ENCODE measurements at places on chromosomes 5 and 9.
A peak's percentile ranks its signal among the peaks of the same experiment; 100 is the strongest.

DNA sequence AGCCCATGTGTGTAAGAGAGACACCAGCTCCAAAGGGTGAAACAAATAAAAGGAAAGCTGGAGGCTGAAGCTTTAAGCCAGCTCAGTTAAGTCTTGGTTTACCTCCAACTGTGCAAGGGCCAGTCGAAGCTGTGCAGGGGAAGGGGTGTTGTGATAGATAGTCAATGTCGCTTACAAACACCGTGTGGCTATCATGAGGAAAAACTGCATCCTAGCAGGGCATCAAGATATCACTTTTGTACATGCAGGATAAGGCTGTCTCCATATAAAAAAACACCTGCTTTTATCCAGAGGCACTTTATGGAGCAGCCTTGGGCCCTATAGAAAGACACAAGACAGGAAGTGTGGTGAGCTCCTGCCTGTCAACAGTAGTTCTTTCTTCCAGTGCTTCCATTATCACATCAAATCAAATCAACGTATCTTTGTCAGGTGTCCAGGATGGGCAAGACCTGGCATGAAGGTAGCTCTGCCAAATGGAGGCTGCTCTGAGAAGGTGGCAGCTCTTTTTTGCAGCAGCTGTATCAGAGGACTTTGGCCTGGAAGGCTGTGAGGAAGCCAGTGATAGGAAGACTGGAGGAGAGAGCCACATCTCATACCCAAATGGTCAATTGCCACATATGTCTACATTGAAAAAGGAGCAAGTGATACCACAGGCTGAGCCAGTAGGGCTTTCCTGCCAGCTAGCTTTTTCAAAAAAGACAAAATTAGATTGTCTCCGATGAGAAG is 29.3 kb upstream of the SELENOP start:
- DNase-seq = peak; percentile 49
- H3K36me3 ChIP-seq = no peaks in the 10 kb centered on the region
- peak overlapping the region; percentile 54 for H3K4me3 ChIP-seq
- no peaks in the 10 kb centered on the region for H3K27me3 ChIP-seq
- H3K4me1 ChIP-seq = peaks cover 23% of the 10 kb centered on the region

DNA sequence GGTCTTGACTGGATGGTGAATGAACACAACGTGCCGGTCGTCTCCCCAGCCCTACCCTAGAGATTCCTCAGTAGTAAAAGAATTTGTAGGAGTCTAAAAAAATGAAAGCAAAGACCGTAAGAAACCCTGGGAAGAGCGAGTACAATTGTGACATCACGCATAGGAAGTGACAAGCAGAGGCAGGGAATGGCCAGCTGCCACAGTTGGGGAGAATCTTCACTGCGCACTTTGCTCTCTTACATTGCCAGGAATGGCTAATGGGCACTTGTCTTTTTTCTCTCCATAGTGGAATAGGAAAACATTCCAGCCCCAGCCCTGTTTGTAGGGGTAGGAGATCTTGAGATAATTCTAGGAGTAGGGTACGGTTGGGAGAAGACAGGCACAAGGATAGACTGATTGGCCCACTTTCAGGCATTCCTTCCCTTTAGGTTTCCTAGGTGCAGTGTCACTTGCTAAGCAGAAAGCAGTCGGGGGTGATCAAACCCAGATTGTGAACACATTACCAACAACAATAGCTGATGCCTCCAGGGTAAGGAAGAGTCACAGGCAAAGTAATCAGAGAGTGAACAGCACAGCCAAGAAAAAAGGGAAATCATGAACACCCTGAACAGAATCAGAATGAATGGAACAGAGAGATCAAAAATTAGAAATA is 302.7 kb downstream of the MAN2A1 start:
- H3K36me3 ChIP-seq = no peaks in the 10 kb centered on the region
- DNase-seq = no peak
- H3K27me3 ChIP-seq = no peaks in the 10 kb centered on the region
- H3K4me3 ChIP-seq = no peak overlapping the region

- no peak for DNase-seq
- H3K4me3 ChIP-seq = no peak overlapping the region
- H3K27ac ChIP-seq = no peak overlapping the region
- H3K4me1 ChIP-seq = peaks cover 18% of the 10 kb centered on the region
Measured at GRCh38 chr5:34045023-34045422, 2.0 kb upstream of the C1QTNF3 start.

DNA sequence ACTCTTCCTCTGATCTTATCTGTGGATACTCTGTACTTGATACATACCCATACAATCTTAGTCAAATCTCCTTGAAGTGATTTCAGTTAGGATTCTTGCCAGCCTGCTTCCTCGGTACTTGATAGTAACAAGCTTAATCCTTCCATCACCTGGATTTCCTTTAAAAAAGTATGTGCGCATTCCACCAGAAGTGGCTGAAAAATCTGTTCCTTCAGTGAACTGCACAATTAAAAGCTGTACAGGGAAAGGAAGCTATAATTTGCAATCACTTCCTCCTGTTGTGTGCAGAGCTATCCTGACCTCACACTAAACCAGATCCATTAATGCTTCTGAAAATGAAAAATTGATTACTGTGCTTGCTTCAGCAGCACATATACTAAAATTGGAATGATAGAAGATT is 47.3 kb downstream of the PWWP2A start:
- H3K27me3 ChIP-seq = no peaks in the 10 kb centered on the region
- no peak for DNase-seq
- H3K4me1 ChIP-seq = no peaks in the 10 kb centered on the region
- H3K27ac ChIP-seq = no peak overlapping the region
- H3K36me3 ChIP-seq = peaks cover 7% of the 10 kb centered on the region

- no peak for DNase-seq
- H3K27ac ChIP-seq = no peak overlapping the region
- H3K27me3 ChIP-seq = no peaks in the 10 kb centered on the region
- H3K36me3 ChIP-seq = no peaks in the 10 kb centered on the region
- H3K4me1 ChIP-seq = no peaks in the 10 kb centered on the region
Measured at GRCh38 chr9:104553261-104553660, 15.7 kb upstream of the OR13C8 start.

- H3K4me1 ChIP-seq = peaks cover 6% of the 10 kb centered on the region
- no peaks in the 10 kb centered on the region for H3K36me3 ChIP-seq
- DNase-seq = no peak
- no peak overlapping the region for H3K4me3 ChIP-seq
Measured at GRCh38 chr5:6587171-6587570, 45.7 kb downstream of the NSUN2 start.

GRCh38 chr5:151225475-151225874 is 1.6 kb upstream of the CCDC69 start:
- no peaks in the 10 kb centered on the region for H3K36me3 ChIP-seq
- H3K27me3 ChIP-seq = peaks cover 12% of the 10 kb centered on the region
- H3K4me3 ChIP-seq = no peak overlapping the region

DNA sequence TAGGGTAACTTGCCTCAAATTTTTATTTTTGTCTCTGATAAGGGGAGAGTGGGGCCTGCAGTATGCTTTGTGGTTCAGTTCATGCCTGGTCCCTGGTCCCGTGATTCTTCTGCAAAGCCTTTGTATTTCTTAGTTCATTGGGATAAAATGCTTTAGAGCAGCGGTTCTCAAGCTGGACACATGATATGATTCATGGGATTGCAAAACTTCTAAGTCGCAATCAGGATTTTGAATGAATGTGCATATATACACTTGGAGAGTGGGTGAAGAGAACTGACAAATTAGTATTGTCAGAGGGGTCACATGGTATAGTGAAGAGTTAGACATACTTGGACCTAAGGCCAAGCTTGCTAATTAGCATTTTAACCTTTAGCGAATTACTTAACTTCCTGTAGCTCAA is 265.4 kb upstream of the KLF9 start:
- H3K27me3 ChIP-seq = no peaks in the 10 kb centered on the region
- no peak for DNase-seq
- no peak overlapping the region for H3K4me3 ChIP-seq
- H3K36me3 ChIP-seq = no peaks in the 10 kb centered on the region

- no peak for DNase-seq
- H3K36me3 ChIP-seq = no peaks in the 10 kb centered on the region
- H3K4me3 ChIP-seq = no peak overlapping the region
- no peaks in the 10 kb centered on the region for H3K27me3 ChIP-seq
Measured at GRCh38 chr5:2156358-2157059, 273.8 kb upstream of the IRX4 start.

- no peak for DNase-seq
- no peaks in the 10 kb centered on the region for H3K27me3 ChIP-seq
- H3K4me3 ChIP-seq = no peak overlapping the region
- H3K27ac ChIP-seq = no peak overlapping the region
- H3K36me3 ChIP-seq = no peaks in the 10 kb centered on the region
- peaks cover 6% of the 10 kb centered on the region for H3K4me1 ChIP-seq
Measured at GRCh38 chr5:54695198-54695966, 177.8 kb downstream of the SNX18 start.

DNA sequence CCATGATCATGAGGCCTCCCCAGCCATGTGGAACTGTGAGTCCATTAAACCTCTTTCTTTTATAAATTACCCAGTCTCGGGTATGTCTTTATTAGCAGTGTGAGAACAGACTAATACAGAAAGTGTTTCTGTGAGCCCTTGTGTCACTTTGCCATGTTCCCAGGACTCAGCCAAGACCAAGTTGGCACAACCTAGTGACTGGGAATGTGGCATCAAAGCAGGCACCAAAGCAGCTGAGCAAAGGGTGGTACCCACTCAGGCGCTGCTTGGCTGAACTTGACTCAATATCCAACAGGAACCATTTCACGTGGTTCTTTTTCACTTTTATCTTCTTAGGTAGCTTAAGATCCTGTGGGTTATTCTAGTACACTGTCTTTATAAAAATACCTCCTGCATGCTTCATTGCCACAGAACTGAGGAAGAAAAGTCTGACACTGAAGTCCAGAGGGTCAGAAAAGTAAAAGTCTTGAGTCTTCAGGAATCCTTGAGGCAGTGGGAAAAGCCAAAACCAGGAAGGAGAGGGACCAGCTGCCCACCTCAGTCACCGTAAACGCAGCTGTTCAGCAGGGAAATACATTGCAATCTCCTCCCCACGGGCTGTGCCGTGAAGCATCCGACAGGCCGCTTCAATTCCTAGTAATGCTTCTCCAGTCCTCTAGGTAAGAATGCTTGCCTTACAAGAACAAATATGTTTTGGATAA is 90.5 kb upstream of the RETREG1 start:
- no peak for DNase-seq
- H3K4me1 ChIP-seq = peaks cover under 1% of the 10 kb centered on the region
- no peak overlapping the region for H3K4me3 ChIP-seq
- H3K27me3 ChIP-seq = no peaks in the 10 kb centered on the region

GRCh38 chr5:132639706-132640130 is 18.3 kb upstream of the IL13 start:
- H3K4me1 ChIP-seq = no peaks in the 10 kb centered on the region
- no peak overlapping the region for H3K4me3 ChIP-seq
- no peaks in the 10 kb centered on the region for H3K27me3 ChIP-seq
- no peak for DNase-seq
- H3K27ac ChIP-seq = no peak overlapping the region

DNA sequence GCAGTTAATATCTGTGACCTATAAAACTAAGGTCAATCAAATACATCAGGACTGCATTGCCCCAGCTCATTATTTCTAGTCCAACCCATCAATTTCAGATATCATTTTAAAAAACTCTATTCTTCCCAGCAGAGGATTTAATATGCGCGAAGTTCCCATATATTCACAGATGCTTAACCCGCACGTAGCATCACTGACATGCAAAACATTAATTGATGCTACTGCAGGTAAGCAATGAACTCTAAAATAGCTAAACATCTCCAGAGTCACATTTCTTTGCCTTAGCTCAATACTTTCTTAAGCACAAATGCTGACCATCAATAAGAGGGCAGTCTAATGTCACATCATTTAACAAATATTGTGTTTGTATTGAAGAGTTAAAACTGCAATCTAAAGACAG is 586.6 kb upstream of the CDH18 start:
- H3K27me3 ChIP-seq = no peaks in the 10 kb centered on the region
- H3K27ac ChIP-seq = no peak overlapping the region
- DNase-seq = no peak
- no peaks in the 10 kb centered on the region for H3K36me3 ChIP-seq
- no peaks in the 10 kb centered on the region for H3K4me1 ChIP-seq

DNA sequence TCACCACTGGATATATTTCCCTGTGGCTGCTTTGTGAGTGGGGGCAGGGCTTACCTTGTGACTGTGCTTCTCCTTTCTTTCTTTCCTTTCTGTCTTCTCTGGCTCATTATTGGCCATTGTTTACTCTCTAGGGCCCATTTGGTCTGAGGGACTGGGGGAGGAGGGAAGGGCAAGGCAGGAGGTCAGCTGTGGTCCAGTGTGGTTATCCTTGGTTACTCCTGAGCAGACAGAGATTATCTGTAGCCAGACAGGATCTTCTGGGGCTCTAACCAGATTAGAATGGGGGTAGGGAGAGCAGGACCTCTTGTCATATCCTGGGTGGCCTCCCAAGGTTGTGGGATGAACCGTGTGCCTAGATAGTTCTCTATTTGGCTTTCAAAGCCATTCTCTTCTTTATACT is 71.2 kb downstream of the ANKRD55 start:
- H3K36me3 ChIP-seq = no peaks in the 10 kb centered on the region
- H3K27ac ChIP-seq = no peak overlapping the region
- no peak overlapping the region for H3K4me3 ChIP-seq
- peaks cover under 1% of the 10 kb centered on the region for H3K4me1 ChIP-seq

DNA sequence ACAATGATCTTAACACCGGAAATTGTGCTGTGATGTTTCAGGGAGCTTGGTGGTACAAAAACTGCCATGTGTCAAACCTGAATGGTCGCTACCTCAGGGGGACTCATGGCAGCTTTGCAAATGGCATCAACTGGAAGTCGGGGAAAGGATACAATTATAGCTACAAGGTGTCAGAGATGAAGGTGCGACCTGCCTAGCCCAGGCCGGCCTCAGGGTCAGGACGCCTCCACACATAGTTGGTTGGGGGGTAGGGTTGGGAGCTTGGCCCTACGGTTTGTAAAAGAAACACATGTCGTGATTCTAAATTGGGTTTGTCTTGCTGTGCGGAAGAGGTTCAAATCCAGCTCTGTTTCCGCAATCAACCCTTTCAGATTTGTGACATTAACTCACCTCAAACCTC is 6.6 kb downstream of the FCN2 start:
- DNase-seq = no peak
- peaks cover 4% of the 10 kb centered on the region for H3K27me3 ChIP-seq
- H3K4me3 ChIP-seq = no peak overlapping the region

DNA sequence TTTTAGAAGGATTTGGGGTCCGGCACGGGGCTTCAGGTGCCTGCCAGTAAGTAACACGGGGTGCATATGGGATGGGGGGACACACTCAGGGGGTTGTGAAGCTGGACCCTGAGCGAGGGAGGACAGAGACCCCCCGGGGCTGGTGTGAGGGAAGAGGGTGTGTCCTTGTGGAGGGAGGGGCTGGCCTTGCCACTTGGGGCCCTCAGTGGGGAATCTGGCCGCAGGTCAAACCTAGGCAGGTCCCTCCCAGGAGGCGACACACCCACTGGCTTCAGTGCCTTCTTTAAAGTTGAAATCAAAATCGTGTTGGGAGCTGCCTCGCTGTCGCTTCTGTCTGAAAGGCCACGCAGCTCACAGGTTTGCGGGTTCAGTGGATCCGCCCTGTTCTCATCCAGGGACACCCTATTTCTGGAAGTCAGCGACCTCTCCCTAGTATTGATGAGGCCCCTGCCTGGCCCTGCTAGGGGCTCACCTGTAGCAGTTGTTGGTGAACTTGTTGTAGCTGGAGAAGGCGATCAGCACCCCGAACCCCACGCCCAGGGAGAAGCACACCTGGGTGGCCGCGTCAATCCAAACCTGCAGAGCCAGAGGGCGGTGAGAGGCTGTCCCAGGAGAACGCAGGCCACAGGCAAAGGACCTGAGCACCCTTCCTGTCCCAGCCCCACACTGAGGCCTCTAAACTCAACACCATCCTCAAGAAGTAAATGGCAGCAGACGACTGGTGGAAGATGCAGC is 29.4 kb downstream of the SLC6A3 start:
- H3K36me3 ChIP-seq = no peaks in the 10 kb centered on the region
- H3K4me1 ChIP-seq = no peaks in the 10 kb centered on the region
- no peak overlapping the region for H3K4me3 ChIP-seq
- H3K27me3 ChIP-seq = no peaks in the 10 kb centered on the region
- no peak overlapping the region for H3K27ac ChIP-seq

Data from osteoblast (primary cell).